T follicular helper cell (primary cell): ENCODE measurements at places on chromosomes 7 and 10.

DNA sequence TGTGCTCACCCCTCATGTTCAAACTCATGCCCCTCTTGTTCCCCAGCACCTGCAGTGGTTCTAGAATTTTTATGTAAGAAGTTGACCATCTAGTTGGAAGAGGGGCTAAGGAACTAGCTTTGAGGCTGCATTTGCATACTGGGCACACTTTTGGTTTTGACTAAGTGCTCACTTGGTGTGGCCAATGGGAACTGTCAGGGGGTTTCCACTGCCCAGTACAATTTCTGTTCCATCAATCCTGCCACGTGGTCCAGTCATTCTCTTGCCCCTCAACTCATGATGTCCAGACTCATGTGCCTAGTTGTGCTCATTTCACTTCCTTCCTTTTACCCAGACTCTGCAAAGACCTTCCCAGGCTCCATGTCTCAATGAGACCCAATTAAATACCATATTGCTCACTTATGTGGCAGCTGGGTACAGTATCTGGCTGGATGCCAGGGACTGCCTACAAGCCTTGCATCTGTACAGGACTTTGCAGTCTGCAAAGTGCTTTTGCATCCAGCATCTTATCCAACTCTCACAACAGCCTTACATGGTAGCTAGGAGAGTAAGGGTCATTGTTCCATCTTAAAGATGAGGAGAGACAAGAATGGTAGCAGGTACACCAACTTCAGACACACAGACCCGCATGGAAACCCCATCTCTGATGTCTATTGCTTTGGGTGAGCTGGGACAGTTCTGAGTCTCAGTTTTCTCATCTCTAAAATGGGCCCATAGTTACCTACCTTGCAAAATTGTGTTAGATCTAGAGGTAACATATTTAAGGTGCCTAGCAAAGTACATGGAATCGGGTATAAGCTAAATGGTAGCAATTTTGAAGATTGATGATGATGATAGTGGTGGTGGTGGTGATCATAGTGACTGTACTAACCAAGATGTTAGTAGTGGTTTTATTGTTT lies 30.1 kb upstream of the KCNMA1 start:
- DNase-seq, result no peak

- no peak for DNase-seq
Observed at GRCh38 chr10:35058134-35058533, 32.0 kb downstream of the CUL2 start.

- no peak for DNase-seq
Observed at GRCh38 chr10:120493411-120494312, 36.6 kb downstream of the PLPP4 start.

DNA sequence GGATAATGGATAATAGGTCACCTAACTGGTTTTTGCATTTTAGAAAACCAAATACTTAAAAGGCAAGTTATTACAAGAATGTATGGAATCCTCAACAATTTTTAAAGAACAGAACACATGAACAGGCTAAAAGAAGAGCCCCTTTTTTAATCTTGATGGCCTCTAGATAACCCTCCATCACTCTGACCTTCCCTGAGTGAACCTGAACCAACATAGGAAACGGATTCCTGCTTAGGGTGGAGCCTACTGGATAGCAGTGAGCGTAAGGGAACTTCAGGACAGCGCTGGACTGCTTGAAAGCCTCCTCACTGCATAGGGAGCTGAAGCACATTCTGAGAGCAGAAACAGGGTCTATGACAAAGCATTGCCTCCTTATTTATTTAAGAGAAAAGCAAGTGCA lies 20.5 kb downstream of the TRPV5 start:
- no peak for DNase-seq

GRCh38 chr7:49773218-49773935 lies at the start of gene VWC2:
Gene VWC2 (plus strand): TSS chr7:49773638. CDS start chr7:49775436, 1,798 bp downstream.
- no peak for DNase-seq

DNA sequence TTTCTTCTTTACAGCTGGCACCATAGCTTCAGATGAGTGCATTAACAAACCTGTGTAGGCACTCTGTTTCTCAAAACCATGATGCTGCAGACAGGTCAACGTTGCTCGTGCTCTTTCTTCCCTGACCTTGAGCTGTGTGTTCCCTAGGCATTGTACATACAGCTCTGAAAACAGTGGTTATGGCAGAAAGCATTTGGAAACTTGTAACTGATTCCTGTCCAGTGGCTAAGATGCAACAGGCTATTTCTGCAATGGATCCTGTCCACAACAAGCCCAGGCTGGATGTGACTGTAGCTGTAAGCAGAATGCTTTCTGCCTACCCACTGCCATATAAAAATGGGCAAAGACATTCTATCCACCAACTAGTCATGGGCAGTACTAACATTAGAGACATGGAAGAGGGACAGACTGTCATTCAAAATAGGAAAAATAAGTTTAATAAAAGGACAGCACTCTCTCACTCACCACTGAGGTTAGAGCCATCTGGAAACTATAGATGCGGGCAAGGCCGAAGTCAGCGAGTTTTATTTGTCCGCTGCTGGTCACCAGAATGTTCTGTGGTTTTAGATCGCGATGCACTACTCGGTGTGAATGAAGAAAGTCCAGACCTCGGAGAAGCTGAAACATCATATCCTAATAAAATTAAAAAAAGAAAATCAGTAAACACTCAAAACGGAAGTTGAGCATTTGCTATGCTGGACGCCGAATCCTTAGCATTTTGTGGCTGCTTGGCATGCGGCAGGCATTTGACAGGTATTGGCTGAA lies 111.0 kb downstream of the CDK6 start:
- no peak for DNase-seq

DNA sequence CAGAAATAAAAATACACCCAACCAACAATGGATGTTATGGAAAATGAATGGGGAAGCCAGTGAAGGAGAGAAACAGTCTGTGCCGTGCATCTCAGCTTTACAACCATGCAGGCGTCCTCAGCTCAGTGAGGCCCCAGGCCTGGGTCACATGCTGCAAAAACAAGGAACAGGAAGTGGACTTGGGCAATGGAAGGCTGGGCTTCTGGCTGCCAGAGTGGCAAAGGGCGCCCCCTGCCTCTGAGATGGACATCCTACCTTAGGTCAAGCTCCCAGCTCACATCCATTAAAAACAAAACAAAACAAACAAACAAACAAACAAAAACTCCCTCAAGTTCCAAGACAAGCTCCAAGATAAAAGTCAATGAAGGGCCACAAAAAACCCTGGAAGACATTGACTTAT lies 54.7 kb upstream of the AFAP1L2 start:
- no peak for DNase-seq

DNA sequence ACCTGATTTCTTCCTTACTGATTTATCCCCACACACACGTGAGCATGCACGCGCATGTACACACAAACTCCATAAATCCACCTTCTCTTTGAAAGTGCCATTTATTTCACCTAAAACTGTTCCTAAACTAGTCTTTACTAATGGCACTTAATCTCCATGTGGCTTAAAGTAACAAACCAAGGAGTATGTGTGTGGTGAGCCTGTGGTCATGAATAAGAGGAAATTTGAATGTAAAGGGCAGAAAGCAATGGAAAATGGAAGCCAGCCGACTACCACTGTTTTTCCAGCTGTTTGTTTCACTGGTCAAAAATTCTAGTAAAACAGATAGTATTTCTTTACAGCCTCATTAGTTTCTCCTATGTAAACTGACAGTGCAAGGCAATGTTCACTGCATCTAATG lies 23.8 kb downstream of the SEMA3C start:
- DNase-seq, result no peak
